ENCODE measurements at places on chromosomes 6 and 20.

GRCh38 chr20:23272176-23273029 lies 78.2 kb upstream of the NXT1 start:
- no peak for DNase-seq

DNA sequence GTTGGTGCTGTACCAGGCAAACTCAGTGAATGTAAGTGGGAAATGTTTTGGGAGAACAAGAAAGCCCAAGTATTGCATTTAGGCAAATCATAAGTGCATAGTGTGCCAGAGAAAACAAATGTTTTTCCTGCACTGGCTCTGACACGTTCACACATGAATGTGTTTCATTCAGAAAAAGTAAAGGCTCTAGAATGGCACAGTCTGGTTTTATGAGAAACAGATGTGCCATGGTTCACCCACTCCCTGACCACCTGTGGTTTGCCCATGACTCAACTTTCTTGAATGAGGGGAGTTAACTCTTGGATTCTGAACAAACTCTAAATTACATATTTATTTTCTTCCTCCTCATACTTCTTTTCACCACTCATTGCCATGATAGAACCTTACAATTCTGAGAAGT lies 126.9 kb downstream of the KCNQ5 start:
- DNase-seq = no peak

GRCh38 chr20:62418709-62419487 lies 8.4 kb downstream of the RBBP8NL start:
- no peak for DNase-seq

- DNase-seq = no peak
Measured at GRCh38 chr6:67952948-67953347, 682.1 kb upstream of the ADGRB3 start.

DNA sequence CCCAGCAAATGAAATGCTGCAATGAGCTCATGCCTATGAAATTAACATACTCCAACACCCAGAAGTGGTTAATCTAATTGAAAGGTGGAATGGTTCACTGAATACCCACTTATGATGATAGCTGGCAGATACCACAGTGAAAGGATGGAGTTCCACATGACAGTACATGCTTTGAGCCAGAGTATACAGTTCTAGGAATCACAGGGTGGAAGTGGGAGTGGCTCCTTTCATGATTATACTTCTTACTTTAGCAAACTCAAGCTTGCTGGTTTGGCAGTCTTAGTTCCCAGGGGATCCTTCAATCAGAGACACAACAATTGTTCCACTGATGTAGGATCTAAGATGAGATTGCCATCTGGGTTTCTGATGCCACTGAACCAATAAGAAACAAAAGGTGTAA lies 21.5 kb downstream of the CD164 start:
- DNase-seq = no peak

DNA sequence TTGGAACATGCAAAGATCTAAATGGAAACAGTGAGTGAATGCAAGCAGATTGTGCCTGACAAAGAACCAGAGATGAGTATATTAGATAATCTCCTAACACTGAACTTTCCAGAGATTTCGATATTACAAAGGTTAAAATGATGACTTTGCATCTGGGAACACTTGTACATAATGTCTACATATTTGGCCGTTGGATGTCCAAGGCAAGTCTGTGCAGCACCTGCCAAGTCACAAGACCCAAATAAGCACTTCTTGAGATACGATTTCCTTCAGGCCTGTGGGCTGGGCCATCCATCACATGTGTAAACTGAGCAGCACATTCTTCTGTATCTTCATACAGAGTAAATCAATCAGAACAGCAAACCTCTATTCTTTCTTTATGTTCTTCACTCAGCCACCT lies 32.5 kb upstream of the SMLR1 start:
- DNase-seq = no peak

- DNase-seq = no peak
Measured at GRCh38 chr20:15253431-15253830, 916.0 kb upstream of the FLRT3 start.

- no peak for DNase-seq
Measured at GRCh38 chr6:90913266-90913960, 326.5 kb upstream of the MAP3K7 start.

GRCh38 chr6:50925981-50926380 lies 107.3 kb downstream of the TFAP2B start:
- DNase-seq = no peak

GRCh38 chr6:52598123-52598823 lies 21.4 kb upstream of the TRAM2 start:
- DNase-seq = peak; percentile 41

DNA sequence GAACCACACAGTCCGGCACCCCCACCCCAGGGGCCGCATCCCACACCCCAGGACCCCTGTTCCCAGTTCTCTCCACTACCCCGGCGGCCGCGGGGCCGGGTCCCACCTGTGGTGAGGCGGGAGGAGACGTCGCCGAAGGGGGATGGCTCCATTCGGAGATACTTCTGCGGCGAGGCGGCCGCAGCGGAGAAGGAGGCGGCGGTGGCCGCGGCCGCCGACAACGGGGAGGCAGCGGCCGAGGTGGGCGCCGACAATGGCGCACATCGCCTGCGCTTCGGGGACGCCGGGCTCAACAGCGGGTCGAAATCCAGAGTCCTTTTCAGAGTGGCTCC lies 723 bp downstream of the AKIRIN2 start:
- DNase-seq = no peak

GRCh38 chr6:159134701-159135364 lies 34.4 kb upstream of the FNDC1 start:
- peak; percentile 85 for DNase-seq

GRCh38 chr6:17816921-17817611 lies 110.3 kb upstream of the NUP153 start:
- DNase-seq = no peak

DNA sequence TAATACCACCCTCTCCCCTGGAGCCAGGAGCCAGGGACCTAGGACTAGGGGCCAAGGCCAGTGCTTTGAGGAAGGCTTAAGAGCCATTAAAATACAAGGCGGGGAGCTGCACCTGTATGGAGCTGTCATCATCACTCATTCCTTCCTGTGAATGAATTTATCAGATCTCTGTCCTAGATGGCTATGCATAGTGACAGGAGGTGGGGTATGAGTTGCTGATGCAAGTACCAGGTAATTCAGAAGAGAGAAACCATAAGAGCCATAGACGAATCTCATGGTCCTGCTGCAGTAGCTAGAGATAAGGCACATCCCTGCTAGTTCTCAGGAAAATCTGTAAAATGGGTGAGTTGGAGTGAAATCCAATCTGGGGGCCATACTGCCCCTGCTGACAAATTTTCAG lies 10.3 kb downstream of the GRM4 start:
- no peak for DNase-seq

DNA sequence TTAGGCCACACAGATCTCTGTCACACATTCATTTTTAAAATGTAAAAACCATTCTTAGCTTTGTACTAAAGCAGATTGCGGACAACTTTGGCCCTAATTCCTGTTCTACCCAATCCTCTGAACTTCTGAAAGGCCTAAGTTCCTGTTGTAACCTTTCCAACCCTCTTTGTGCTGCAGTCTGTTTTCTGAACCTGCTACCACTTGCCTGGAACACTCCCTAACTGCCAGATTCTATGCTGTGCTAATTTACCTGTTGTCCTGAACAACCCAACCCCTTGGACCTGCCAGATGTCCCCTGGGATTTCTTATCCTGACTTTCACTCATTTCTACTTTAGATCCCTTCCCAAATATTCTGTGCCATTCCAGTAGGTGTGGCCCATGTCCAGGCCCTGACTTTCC lies 398.7 kb downstream of the ZFAND3 start:
- DNase-seq = no peak

DNA sequence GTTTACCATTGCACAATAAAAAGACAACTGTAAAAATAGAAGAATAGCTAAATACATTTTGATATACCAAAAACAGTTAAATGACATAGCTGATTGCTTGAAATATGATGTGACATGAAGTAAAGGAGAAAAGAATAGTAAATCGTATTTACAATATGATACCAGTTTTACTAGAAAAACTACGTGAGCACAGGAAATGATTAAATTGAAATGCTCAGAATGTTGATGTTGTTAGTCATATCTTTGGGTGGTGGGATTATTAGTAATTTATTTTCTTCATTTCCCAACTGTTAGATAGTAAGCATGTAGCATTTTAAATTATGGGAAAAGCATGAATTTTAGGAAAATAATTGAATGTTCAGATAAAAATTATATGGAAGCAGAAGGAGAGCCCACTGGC lies 268.3 kb upstream of the TAB2 start:
- no peak for DNase-seq

DNA sequence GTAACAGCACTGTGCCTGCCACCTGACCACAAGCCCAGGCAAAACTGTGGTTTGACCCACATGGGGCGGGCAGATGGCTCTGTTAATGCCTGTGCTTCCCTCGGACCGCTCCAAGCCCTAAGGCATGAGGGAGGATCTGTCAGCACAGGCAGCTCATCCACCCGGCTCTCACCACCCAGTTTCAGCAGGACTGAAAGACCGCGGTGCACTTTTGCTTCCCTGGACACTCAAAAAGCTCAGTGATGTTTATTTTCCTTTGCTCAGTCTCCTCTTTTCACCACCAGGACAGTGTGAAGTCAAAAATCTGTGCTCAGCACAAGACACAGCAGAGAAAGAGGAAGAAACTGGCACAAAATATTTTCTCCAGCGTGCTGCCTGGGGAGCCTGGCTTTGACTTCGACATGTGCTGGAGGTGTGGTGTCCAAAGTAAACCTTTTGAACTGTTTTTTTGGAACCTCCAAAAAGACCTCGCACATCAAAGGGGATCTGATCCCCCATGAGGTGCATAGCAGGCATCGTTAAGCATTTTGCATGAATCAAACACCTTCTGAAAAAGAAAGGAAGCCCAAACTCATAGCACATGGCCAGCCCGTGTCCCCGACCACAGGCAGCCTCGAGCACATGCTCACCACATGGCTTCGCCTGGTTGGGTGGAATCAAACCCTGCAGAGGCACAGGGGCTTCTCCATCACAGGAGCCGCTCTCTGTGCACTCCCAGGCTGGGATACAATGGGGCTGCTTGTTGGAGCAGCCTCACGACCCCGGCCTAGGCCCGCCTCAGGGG lies 441.7 kb upstream of the JARID2 start:
- DNase-seq = no peak

DNA sequence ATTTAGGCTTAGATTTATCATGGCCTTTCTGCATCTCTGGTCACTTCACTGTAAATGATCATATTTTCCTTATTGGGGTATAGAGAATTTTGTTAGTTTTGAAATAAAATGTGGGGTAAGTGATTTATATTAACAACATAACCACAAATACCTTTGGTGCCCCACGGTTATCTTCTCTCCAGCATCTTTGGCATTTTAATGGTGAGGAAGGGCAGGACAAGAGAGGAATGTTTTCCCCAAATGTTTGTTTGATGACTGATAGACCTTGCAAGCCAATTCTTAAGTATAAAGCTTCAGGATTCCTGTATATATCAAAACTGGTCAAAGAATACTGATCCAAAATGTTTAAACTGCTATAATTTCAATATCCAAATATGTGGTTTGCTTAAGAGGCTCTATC lies 171.6 kb upstream of the SMLR1 start:
- no peak for DNase-seq

GRCh38 chr6:151723152-151723551 lies 84.3 kb upstream of the ESR1 start:
- peak; percentile 26 for DNase-seq

DNA sequence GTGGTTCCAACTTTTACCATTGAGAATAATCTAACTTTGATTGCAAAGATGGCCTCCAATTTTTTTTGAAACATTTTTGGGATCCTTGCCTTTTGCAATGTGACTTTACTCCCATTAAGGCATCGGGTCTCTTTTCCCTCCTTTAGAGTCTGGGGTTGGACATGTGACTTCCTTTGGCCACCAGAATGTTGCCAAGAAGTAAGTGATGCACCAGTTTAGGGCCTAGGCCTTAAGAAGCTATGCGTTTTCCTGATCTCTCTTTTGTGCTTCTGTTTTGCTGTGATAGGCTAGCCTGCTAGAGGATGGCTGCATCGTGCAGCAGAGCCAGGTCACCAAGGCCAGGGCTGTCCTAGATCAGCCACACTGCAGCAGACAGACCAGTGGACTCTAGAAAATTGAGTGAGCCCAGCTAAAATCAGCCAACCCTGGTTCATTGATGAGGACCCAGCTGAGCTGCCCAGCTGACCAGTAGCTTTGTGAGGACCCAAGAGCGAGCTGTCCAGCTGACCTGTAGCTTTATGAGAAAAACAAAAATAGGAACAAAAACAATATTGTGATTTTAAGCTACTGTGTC lies 594.0 kb upstream of the JAG1 start:
- no peak for DNase-seq

DNA sequence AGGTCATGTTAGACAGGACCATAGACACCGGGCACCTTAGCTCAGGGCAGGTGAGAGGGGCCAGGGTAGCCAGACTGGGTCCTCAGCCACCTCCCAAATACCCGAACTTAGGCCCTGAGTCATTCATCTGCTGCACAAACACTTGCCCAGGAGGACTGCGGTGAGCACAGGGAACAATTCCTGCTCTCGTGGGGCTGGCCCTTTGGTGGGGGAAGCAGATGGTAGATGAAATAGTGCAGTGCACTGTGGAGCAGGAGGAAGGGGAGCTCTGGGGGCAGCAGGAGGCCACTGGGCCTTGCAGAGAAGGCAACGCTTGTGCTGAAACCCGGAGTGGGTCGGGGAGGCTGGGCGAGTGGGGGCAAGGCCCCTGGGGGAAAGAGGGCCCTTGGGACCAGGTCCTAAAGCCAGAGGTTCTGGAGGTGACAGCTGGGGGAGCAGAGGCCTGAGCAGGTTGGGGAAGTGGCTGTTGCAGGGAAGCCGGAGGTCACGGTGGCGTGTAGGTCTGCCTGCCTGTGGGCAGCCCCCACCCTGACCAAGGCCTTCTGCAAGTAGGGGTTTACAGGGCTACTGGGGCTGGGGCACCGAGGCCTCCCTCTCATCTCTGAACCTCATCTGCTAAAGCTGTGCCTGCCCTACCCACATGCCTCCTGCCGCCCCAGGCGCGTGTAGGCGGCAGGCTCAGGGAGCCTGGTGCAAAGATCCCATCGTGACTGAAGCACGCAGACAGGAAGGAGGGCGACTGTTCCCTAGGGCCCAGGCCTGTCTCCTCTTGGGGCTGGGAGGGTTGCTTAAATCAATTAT lies 4.7 kb upstream of the NPBWR2 start:
- DNase-seq = no peak

- no peak for DNase-seq
Measured at GRCh38 chr6:18600255-18600654, 213.1 kb downstream of the RNF144B start.

GRCh38 chr20:38724626-38725147 lies 401 bp downstream of the SLC32A1 start:
- no peak for DNase-seq
